ENCODE measurements at places on chromosomes 3 and 15.

- DNase-seq = no peak
These were observed 94.6 kb upstream of the CTDSPL start for GRCh38 chr3:37766797-37767776.

- no peak for DNase-seq
These were observed 468.8 kb downstream of the MAGI1 start for GRCh38 chr3:65569845-65570405.

- DNase-seq = no peak
These were observed 223.8 kb upstream of the LYSMD4 start for GRCh38 chr15:99956820-99957641.

GRCh38 chr3:179591313-179591712 is 13.1 kb downstream of the MRPL47 start:
- DNase-seq = no peak

GRCh38 chr3:191051037-191051436 is 148.0 kb upstream of the OSTN start:
- DNase-seq = peak; percentile 19

DNA sequence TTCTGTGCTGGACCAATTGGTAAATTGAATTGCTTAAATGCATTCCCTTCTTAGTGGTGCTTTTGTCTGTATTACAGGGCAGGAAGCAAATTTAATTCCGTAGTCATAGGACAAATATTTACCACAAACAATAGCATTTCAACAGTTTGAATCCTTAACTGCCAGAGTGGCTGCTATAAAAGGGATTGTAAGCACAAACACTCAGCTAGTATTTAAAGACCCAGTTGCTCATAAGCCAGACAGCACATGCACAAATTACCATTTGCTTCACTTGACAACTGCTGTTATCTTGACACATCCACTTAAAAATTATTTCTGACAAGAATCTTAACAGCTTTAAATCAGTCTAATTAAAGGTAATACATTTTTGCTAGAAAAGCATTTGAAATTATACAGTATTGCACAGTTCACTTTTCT is 490.2 kb upstream of the ADAMTS9 start:
- DNase-seq = no peak

DNA sequence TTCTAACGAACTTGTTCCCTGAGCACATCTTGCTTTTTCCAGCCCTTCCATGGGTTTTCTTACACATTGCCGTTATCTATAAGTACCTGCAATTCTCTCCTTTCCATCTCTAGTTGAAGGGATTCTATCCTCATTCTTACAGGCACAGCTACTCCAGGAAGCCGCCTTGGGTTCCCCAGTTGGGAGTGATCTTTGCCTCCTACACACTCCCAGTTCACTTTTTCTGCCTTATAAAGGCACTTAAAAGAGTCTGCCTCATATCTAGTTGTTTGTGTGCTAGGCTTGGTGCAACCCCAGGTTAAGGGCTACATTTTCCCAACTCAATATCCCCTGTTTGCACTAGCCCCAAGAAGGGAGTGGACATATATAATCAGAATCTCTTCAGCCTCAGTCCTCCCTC is 44.0 kb upstream of the IREB2 start:
- DNase-seq = no peak

GRCh38 chr15:73352082-73352481 is 16.7 kb downstream of the HCN4 start:
- no peak for DNase-seq

GRCh38 chr3:129286081-129286480 is 7.4 kb downstream of the HMCES start:
- no peak for DNase-seq

DNA sequence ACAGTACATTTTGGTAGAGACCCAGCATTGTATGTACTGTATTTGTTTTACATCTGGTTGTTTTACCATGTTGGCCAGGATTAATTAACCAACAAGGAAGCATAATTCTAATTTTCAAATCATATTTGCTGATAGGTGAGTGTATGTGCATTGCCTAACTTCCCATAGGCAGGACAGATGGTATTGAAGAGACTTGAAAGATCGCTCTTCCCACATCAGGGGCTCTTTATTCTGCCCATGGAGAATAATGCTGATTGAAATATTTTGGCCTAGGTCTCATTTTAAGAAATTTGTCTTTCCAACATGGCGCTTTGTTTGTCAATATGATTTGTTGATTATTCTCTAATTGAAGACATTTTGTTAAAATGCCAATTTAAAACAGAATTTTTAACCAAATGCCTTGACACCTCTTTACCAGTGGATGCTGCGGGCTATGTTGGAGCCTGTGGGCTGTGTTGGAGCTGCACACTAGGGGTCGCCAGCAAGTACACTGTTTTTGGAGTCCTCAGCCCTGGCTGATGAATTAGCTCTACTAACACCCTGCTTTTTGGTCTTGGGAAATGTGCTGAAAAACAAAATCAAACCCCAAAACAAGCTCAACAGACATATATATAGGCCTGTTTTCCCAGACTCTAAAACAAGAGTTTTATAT is 5.3 kb downstream of the P2RY12 start:
- DNase-seq = peak; percentile 10

DNA sequence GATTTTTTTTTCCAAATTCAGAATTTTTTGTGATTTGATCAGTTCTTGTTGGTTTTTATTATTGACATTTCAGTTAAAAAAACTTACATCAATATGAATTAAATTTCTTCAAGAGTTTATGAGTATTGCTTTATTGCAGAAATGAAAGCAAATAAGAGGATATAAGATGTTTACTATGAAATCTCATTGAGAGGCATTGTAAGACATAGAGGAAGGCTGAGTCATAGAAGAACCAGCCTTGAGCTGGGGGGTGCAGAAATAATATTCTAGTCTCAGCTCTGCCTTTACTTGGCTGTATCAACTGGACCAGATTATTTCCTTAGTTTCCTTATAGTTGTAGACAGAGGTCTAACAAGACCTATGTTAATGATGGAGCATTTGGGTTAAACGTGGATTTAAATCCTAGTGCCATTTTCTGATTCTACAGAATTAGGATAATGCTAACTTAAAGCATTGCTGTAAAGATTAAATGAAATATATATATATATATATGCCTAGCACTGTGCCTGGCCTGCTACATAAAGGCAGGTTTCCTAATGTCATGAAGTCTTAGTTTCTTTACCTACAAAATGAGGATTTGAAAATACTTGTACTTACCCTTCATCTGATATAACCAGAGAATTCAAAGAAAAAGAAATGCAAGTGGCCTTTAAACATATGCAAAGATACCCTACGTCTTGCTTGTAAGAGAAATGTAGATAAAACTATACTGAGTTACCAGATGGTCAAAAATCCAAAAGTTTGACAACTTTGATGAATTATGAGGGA is 7.3 kb downstream of the FAM98B start:
- peak; percentile 9 for DNase-seq

DNA sequence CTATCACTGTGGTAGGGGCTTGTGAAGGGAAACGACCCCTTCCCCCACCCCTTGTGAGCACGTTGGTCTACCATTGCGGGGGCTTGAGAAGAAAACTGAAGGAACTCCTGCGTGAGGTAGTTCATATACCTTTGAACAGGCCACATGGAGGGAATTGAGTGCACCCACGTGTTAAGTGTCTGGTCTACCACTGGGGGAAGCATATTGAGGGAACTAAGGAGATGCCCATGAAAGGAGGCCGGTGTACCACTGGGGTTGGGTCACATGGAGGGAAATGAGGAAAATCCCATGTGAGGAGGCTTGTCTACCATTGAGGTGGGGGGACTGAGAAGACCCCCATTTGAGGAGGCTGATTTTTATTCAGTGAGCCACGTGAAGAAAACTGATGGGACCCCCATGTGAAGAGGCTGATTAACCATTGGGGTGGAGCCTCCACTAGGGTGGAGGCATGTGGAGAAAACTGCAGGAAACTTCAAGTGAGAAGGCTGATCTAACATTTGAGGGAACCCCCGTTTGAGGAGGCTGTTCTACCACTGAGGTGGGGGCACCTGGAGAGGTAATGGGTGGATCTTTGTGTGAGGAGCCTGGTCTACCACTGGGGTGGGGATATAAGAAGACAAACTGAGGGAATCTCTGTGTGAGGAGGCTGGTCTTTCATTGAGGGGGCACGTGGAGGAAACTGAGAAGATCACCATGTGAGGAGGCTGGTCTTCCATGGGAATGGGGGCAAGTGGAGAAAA is 163.2 kb downstream of the FBLN2 start:
- no peak for DNase-seq

DNA sequence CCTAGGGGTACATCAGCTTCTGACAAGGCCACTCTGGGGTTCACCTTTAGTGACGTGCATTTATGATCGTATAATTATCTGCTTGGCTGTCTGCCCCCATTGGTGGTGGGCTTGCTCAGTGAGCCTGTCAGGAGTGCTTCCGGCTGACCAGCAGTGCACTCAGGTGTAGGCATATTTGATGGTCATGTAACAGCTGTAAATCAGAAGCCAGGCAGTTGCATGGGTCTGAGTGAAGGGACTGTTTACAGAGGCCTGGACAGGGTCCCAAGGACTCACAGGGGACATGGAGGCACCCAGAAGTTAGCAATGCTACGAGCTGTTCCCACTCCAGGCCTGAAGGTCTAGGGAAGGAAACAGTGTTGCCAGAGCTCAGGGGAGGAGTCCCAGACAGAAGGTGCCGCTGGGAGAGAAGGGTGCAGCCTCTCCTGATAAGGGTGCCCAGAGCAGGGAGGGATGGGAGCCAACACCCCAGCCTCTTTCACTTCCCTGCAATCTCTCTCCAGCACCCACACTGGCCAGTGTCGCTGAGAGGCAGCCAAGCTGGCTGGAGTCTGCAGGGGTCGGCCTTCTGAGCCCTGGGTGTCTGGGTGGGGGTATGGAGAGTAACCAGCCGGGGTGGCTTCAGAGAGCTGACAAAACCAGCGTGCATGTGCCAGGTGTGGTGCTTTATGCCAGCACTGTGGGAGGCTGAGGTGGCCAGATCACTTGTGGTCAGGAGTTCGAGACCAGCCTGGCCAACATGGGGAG is 61.3 kb upstream of the PRR23E start:
- no peak for DNase-seq

- DNase-seq = no peak
These were observed 18.3 kb downstream of the ABHD5 start for GRCh38 chr3:43709022-43709421.

- no peak for DNase-seq
These were observed 15.0 kb upstream of the DAG1 start for GRCh38 chr3:49454898-49455681.

DNA sequence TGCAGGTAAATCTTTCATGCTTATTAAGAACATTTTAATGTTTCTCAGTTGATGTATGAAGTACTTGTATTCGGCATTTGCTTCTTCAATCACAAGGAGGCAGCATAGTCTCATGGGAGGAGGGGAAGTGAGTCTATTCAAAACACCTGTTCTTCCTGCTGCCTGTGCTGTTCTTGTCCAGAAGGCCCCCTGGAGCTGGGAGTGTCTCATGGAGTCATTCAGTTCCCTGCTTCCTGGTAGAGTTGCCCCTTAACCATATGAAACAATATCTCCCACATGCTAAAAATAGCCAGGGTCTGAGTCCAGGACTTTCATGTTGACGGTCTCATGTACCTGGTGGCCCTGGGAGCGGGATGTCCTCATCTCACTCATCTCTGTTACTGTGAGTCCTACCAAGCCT is 15.5 kb upstream of the PPP1R2 start:
- DNase-seq = no peak

DNA sequence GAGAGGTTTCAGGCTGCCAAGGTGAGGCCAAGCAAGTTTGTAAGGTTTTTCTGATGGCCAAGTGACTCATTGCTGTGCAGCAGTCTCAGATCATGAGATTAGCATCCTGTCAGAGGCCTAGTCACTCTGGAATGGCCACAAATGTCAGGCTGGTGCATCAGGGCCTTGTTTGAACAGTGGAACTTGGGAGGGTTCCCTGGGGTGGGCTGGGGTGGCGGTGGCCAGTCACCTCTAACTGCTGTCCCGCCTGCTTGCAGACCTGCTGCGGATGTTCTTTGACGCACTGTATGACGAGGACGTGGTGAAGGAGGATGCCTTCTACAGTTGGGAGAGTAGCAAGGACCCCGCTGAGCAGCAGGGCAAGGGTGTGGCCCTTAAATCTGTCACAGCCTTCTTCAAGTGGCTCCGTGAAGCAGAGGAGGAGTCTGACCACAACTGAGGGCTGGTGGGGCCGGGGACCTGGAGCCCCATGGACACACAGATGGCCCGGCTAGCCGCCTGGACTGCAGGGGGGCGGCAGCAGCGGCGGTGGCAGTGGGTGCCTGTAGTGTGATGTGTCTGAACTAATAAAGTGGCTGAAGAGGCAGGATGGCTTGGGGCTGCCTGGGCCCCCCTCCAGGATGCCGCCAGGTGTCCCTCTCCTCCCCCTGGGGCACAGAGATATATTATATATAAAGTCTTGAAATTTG is 2.8 kb upstream of the FAM131A start:
- no peak for DNase-seq

DNA sequence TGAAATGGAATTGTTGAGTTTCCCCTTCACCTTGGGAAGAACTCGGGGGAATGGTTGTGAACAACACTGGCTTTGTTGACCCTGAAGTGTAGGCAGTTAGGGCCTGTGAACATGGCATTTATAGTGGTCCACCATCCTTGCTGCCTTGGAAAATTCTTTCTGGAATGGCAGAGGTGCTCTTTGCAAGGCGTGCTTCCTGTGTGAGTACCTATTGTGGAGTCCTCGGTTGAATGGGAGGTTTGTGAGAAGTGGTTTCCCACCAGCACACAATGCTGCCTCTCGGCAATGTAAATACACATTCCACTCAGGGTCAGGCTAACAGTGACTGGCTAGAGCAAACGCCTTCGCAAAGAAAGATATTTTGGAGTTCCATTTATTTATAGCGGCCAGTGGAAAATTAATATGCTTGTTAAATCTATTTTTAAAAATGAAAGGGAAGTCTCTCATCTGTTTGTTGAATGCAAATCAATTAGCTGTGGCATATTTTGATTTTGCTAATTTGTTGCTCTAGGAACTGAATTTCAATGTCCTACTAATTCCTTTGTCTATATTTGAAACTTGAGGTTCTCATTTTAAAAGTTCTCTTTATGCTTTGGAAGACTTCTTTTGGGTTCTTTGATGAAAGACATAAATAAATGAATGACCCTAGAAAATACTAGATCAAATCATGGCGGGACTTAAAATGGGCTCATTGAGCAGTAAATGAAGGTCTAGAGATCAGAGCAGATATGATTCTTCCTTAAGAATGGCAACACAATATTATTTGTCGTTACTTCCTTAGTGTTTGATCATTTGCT is 59.5 kb downstream of the FNDC3B start:
- DNase-seq = no peak

DNA sequence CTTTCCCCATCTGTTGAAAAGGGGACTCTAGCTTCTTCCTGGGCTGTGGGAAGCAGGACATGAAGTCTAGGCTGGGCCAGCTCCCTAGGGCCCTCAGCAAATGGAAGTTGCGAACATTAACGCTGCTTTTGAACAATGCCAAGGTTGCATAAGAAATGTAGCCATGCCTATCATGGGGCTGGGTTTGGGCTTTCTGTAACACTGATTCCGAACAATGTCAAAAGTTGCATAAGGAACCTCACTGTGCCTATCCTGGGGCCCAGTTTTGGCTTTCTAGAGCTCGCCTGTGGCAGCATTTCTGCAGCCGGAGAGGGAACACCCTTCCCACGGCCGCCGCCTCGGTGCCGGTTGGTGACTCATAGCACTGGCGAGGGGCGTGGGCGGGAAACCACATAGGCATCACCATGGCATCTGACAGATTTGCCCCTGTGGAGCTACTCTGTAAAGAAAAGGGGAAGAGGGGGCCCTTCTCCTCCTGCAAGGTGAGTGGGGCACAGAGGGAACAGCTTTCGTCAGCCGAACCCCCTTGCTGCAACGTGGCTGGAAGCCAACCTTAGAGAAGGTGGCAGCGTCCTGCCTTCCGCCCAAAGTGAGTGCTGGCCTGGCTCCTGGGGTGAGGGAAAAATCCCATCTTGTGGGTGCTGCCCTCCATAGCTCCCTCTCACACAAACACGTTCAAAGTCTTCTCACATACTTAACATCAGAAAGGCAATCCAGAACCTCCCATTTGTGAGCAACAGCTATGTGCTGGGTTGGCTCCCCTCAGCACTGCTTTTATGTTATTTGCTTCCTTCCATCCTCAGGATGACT is 46.6 kb upstream of the ATP2B2 start:
- DNase-seq = peak; percentile 87
